ENCODE measurements at places on chromosomes 7 and 10. TPM values are rescaled to one million over a fixed set of nuclear protein-coding genes. Genes with fewer than 3 reads are reported as not detected.

C7orf57 gene
- 0.62 TPM for total RNA-seq

ADARB2 gene
- total RNA-seq: not detected

WIPF3 gene
- total RNA-seq: not detected

ZSCAN25 gene
- 5.7 TPM for total RNA-seq

PTPRZ1 gene
- not detected for total RNA-seq

- DNase-seq: no peak
Measured at GRCh38 chr7:82594665-82595064, 151.1 kb upstream of the CACNA2D1 start.

- DNase-seq: no peak
Measured at GRCh38 chr10:100985336-100985735, 2.0 kb downstream of the MRPL43 start.

- no peak for DNase-seq
Measured at GRCh38 chr10:14564268-14564744, 210.4 kb downstream of the FAM107B start.

DNA sequence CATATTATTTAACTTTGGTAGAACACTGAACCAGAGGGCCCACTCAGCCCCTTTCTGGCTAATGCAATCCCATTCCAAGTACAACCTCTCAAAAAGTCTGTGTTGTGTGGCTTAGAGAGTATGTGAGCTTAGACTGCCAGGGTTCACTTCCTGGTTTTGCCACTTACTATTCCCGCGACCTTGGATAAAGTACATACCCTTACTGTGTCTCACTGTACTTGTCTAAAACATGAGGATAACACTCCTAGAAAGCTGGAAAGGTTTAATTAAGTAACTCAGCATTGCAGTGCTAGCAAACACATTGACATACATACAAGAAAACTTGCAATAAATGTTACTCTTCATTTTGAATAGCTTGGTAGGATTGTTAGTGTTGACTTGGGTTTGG lies 215.8 kb downstream of the CHCHD3 start:
- peak; percentile 7 for DNase-seq

DNA sequence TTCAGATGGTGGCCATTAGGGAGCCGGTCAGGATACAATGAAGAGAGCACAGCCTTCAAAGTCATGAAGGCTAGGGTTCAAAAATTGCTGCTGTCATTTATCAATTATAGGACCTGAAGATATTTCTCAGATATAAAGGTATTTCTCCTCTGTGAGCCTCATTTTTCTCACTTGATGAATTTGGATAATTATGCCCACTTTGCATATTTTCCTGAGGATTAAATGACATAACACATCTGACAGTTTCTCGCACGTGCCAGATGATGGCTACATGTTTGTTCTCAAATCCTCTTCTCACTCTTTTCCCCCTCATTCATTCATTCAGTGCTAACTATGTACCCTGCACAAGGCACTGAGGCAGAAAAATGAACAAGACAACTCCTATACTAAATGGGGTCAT lies 391.6 kb downstream of the INHBA start:
- DNase-seq: no peak

DNA sequence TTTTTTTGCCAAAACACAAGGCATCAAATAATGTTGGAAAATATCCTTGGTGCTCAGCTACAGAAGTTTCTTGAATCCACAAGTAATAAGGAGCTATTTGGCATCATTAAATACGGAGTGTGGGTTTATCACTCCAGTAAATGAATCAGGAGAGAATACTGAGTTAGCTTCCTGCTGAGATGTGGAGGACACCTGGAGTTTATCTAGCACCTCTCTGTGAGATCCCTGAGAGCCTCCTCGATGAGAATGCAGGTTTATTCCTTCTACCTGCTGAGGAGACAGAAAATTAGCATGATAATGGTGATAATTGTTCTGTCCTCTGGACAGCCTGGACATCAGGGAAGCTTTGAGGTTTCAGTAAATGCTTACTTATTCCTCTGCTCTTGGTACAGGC lies 40.5 kb downstream of the NRG3 start:
- DNase-seq: no peak

- DNase-seq: no peak
Measured at GRCh38 chr10:84415539-84416244, 87.3 kb downstream of the CCSER2 start.

GRCh38 chr7:23964715-23965114 lies 254.7 kb downstream of the STK31 start:
- DNase-seq: no peak

DNA sequence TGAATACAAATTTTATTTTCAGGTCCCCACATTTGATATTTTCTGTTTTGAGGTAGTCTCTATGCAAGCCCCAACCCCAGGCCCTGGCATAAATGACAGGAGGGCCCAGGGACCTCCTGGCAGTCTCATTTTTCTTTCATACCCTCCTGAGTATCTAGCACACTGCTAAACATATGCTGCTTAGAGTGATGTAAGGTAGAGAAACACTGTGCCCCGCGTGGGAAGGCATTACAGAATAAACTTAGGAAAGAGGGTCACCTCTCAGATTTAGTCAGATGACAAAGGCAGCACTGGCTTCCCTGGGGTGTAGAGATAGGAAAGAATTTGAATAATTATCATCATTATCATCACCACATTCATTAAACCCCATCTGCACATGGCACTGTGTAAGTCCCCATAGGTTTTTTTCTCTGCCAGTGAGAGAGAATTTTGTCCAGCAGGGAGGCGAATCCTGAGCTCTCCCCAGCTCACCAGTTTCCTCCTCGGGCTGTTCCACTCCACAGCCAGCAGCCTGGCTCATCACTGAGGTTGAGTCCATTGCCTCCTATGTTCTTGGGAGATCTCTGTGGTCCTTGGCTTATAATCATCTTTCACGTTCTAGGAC lies 507.3 kb upstream of the GALNT17 start:
- no peak for DNase-seq

- DNase-seq: no peak
Measured at GRCh38 chr7:28142650-28143049, 37.9 kb downstream of the JAZF1 start.

DNA sequence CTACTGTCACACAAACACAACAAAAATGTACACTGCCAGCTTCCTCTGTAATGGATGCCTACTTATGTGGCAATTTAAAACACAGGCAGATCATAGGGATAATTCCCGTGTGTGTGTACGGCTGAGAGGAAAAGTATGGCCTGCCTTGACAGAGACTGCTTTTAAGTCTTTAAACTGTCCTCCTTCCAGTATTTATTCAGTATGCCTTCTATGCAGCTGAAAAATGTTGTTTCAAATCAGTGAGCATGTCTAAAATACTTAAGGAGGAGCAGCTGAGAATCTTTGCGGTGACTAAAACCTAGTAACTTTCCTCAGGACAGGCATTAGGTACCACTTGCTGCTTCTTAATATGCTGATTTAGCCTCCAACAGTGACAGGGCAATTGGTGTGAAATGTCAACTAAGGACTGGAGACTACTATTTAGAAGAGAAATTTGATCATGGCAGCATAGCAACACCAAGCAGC lies 126.3 kb downstream of the CACNA2D1 start:
- no peak for DNase-seq

Measured in M059J (cell line).